ENCODE measurements at places on chromosomes 6 and 20.

GRCh38 chr6:51396583-51396982 is 577.9 kb downstream of the TFAP2B start:
- no peak for DNase-seq

DNA sequence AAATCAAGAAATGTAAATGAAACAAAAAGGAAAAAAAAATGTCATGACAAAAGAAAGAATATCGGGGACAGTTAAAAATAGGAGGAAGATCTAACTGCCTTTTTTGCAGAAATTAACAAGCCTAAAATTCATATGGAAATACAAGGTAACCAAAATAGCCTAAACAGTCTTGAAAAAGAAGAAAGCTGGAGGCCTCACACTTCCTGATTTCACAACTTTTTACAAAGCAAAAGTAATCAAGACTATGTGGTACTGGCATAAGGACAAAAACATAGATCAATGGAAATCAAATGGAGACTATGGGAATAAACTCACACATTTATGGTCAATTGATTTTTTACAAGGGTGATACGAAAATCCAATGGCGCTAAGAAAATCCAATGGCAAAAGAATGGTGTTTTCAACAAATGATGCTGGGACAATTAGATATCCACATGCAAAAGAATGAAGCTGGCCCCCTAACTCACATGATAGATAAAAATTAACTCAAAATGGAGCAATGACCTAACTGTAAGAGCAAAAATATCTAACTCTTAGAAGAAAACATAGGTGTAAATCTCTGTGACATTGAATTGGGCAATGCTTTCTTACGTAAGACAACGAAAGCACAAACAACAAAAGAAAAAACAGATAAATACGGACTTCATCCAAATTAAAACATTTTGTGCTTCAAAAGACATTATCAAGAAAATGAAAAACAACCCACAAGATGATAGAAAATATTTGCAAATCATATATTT is 24.5 kb downstream of the MAP3K5 start:
- DNase-seq = no peak

GRCh38 chr20:8331740-8332412 is 199.8 kb downstream of the PLCB1 start:
- no peak for DNase-seq

DNA sequence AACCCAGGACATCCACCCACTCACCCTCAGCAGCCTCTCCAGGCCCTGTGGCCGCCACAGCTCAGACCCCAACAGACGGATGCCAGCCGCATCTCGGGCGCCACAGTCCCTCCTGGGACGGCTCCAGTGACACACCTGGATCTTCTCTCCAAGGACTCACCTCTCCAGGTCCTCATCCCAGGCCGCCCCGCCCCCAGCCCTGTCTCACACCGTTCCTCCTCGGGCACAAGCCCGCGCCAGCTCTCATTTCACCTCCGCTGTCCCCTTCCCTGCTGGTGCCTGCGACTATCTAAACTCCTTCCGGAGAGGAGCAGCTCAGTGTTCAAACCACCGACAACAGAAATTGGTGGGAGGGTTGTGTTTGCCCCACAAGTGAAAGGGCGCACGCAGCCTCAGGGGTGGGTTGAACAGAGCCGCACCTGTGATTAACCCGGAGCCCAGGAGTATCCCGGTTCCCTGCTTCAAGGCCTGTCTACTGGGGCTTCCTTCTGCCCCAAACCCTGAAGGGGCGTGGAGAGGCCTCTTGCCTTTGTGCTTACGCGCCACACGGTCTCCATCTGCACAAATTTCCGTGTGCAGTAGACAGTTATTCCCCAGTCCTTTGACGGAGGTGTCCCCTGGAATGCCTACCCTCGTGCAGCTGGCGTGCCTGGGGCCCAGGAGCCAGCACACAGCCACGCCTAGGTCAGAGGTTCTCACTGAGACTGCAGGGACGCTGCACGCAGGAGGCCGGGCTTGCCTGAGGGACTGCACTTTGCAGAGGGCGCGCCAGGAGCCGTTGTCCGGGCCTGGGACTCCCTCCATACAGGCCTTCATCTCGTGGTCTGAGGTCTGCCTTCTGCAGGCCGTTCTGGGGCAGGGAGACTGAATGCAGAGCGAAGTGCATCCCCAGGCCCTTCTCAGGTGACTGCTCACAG is 232.7 kb downstream of the DLL1 start:
- DNase-seq = no peak

DNA sequence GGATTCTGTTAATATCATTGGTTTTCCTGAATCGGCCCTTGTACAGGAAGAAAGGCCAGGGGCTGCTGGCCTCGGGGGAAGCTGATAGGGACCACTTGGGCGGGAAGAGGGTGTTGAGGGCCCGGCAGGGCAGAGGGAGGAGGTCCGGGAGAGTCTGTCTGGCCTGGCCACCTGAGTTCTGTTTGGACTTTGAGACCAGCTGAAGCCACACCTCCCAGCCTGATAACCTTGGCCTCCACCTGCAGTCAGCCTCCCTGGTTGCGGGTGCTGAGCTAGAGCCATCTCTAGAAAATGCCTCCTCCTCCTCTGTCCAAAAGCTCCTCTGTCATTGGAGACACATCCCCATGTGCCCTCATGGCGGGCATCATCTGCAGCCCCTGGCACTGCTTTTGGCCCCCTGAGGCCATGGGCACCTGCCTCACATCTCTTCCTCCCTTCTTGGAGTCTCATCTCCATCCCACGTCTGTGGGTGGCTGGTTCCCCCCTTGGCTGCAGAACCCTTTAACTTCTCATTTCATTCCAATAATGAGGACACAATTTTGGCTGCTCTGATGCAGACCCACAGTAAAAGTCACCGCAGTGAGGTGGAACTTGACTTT is 16.6 kb downstream of the APCDD1L start:
- DNase-seq = no peak

- DNase-seq = no peak
Observed at GRCh38 chr6:39755231-39755630, 30.0 kb upstream of the KIF6 start.

- DNase-seq = no peak
Observed at GRCh38 chr6:43810965-43811732, 41.1 kb downstream of the VEGFA start.

GRCh38 chr6:51387907-51388306 is 569.2 kb downstream of the TFAP2B start:
- DNase-seq = no peak

GRCh38 chr6:35203152-35203670 is 10.5 kb upstream of the SCUBE3 start:
- DNase-seq = no peak

GRCh38 chr6:21872749-21873148 is 279.2 kb downstream of the SOX4 start:
- no peak for DNase-seq

DNA sequence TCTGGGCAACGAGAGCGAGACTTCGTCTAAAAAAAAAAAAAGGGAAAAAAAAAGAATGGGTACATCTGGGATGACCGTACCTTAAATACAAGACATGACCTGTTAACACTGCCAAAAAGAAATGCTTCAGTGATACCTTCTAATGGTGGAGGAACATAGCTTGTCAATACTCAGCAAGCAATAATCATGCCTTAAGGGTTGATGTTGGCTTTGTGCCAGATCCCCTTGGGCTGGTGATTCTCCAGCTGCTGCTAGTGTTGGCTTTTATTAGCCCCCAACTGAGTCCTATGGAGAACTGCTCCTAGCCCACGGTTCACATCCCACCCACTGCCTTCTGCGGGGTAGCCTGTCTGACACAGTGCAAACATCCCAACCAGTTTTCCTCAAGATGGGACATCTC is 134.9 kb downstream of the PLCB1 start:
- DNase-seq = no peak

GRCh38 chr6:117534974-117535373 is 52.5 kb downstream of the DCBLD1 start:
- no peak for DNase-seq

- no peak for DNase-seq
Observed at GRCh38 chr6:19712012-19712688, 125.0 kb upstream of the ID4 start.

- no peak for DNase-seq
Observed at GRCh38 chr6:114194362-114195026, 148.3 kb downstream of the HS3ST5 start.

GRCh38 chr6:15404685-15404980 is 158.8 kb downstream of the JARID2 start:
- no peak for DNase-seq

DNA sequence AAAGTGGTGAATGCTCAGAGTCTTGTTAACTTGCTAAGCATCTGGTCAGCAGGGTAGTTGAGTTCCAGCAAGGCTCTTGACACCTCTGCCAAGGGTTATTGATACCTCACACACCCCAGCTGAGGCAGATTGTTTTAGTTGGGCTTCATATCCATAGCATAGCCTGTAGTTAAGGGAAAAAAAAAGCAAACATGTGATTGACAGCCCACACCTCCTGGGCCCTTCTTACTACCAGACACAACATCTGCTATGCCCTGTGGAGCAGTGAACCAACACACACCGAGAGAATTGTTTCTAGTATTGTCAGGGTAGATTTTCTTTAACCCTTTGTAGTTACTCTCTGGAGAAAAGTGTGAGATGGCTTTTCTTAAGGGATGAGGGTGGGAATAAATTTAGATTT is 697.0 kb upstream of the POU3F2 start:
- DNase-seq = no peak

DNA sequence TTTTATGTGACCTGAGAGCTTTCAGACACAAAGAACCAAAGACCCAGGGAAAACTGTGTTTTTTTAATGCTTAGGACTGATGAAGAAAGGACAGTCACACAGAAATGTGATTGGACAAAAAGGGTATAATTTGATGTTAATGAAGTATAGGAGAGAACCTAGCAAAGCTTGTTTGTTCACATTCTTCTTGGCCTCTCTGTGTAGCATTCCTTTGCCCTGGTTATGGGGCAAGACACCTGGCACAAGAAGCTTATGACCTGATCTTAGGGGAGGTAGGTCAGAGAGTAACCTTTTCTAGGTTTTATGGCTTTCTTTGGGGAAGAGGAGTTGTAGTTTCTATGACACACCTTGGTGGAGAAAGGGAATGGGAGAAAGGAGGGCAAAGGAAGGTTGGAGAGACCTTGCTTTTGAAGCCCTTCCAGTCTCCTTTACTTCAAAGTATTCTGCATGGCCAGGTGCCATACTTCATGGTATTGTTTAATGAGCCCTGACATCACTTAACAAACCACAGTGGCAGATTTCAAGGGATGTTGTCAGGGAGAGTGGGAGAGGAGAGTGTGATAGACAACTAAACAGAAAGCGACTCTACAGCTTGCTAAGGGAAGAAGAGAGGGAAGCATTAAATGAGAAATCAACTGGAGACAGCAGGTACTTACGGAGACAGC is 701.8 kb upstream of the FLRT3 start:
- no peak for DNase-seq

GRCh38 chr20:62050166-62051120 is 15.2 kb downstream of the TAF4 start:
- DNase-seq = no peak

GRCh38 chr6:134077301-134077700 is 24.9 kb upstream of the SLC2A12 start:
- DNase-seq = no peak

DNA sequence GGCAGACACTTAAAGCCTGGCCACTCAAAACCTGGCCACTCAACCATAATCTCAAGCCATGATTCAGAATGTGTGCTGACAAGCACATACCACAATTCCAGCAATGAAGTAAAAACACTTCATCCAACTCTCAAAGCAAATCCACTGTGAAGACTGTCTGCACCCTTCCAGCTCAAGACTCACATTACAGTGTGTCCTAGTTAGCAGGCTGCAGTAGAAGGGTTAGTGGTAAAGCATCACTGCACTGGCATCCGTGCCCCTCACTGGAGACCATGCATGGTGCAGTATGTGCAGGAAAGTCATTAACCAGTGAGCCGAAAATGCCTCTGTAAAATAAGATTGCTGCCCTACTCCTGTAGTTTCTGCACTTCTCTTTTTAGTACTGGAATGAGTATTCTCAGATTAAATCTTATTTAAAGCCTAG is 43.4 kb downstream of the SLC23A2 start:
- no peak for DNase-seq

DNA sequence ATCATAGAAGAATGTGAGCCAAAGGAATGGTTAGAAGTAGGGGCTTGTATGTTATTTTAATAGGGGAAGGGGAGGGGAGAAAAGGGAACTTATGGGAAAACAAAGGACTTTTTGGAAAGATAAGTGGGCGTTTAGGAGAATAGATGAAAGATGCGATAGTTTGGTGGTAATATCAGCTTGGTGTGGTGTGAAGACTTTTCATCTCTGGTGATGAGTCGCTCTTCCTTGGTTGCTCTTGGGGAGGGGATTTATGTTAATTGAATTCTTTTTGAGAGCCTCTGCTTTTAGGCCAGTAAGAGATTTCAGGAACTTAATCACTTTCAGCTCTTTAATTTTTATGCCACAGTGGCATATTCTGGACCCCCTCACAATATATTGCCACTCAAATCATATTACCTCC is 10.8 kb downstream of the HECA start:
- no peak for DNase-seq

DNA sequence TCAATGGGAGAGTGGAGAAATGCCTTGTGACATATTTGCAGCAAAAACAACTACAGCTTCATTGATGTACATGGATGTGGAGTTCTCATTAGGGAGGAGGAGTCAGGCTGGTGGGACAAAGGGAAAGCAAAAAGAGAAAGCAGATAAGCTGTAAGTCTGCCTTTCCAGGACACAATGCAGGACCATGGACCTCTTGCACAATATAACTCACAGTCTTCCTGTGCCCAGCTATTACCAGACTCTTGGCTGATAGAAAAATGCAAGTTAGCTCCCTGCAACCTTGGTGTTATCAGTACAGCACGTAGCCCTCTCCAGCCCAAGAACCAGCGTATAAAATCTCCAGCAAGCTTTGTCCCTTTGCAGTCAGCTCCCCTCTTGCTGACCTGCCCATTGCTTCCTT is 232.3 kb downstream of the NFATC2 start:
- DNase-seq = no peak

DNA sequence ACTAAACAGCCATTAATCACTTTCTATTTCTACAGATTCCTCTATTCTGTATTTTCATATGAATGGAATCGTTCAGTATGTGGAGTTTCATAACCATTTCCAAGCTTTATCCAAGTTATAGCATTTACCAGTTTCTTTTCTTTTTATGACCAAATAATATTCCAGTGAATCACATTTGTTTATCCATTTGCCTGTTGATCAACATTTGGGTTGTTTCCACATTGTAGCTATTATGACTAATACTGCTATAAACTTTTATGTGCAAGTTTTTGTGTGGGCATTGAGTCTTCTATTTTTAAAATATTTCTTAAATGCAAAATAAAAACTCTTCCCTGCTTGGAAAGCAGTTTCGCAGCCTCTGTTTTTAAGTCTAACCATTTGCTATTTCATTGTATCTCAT is 336.4 kb upstream of the OPRM1 start:
- DNase-seq = no peak

All from anterior cingulate cortex (tissue), 58 donors.